ENCODE measurements at places on chromosomes 12 and 14.

DNA sequence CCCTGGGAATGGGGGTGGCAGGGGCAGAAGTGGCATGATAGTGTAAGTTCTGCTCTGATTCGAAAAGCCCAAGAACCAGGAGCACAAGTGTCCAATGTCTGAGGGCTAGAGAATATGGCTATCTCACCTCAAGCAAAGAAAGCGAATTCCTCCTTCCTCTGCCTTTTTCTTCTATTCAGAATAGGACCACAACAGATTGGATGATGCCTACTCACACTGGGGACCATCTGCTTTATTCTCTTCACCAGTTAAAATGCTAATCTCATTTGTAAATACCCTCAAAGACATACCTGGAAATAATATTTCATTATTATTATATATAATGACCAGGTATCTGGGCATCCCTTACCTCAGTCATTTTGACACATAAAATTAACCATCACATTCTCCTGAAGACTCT lies 808.7 kb downstream of the NRXN3 start:
- no peak for ATAC-seq

DNA sequence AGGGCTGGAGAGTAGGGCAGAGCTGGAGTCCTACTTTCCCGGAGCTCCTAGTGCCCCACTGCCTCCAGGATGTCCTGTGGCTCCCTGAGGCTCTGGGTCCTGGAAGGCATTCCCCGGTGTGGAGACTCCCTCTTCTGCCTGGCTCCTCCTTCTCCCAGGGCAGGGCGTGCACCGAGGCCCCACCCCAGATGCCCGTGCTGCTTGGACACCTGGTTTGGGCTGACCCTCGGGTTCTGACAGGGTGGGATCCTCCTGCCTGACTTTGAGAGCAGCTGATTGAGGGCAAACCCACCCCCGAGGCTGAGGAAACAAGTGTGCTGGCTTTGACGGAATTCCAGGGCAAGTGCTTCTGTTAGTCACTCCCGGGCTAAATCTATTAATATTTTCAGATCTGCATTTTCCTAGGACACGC lies 15.4 kb downstream of the TEAD4 start:
- ATAC-seq: no peak

DNA sequence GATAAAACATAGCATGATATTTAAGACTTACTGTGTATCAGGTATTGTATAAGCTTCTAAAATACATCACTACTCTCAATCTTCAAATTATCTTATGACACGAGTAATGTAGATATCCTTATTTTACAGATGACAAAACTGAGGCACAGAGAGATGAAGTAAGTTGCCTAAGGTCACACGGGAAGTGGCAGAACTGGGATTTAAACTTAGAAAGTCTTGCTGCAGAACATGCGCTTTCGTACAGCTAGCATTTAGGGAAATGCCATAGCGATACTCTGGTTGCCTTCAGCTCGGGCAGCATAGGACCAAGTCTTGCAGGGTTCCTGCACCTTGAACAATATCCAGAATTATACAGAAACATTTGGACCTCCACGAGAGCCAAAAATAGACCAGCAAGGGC lies 162.4 kb downstream of the BRMS1L start:
- ATAC-seq: no peak

GRCh38 chr12:46386877-46387629 lies 14.5 kb upstream of the SLC38A2 start:
- no peak for ATAC-seq

DNA sequence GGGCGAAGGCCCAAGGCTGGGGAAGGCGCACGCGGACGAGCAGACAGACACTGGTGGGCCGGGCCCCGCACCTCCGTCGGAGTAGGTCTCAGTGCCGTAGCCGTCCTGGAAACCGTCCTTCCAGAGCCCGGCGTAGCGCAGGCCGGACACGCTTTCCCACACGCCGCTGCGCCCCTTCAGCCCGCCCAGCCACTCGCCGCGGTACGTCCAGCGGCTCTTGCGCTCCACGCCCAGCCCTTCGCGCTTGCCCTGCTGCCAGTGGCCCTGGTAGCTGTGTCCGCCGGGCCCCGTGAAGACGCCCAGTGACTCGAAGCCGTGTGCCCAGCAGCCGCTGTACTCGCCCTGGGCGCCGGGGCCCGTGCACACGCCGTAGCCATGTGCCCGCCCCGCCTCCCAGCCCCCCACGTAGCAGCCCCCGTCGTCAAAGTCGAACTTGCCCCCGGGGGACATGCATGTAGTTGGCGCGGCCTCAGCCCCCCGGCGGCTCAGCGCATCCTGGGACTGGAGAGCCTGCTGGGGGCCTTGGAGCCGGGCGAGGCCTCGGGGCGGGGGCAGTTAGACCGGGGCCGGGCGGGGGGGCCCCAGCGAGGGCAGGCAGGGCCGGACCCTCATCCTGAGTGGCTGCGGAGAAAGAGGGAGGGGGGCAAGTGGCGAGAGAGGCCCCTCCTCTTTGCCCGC lies 1.4 kb downstream of the JPH4 start:
- no peak for ATAC-seq

GRCh38 chr12:64077922-64078321 lies 144.2 kb downstream of the KICS2 start:
- ATAC-seq: no peak

DNA sequence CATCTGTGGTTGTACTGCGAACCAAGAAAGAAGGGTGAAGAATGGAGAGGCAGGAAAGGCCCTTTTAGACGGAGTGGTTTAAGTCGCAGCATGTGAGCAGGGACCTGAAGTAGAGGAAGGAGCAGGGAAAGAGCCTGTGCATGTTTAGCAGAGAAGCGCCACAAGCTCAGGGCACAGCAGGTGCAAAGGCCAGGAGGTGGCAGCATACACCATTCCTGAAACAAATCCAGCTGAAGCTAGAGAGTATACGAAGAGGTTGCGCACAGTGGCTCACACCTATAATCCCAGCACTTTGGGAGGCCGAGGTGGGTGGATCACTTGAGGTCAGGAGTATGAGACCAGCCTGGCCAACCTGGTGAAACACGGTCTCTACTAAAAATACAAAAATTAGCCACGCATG lies 49.9 kb downstream of the HELB start:
- ATAC-seq: no peak

- ATAC-seq: peak; percentile 6
Observed at GRCh38 chr14:60657456-60658210, 8.4 kb upstream of the SIX1 start.

DNA sequence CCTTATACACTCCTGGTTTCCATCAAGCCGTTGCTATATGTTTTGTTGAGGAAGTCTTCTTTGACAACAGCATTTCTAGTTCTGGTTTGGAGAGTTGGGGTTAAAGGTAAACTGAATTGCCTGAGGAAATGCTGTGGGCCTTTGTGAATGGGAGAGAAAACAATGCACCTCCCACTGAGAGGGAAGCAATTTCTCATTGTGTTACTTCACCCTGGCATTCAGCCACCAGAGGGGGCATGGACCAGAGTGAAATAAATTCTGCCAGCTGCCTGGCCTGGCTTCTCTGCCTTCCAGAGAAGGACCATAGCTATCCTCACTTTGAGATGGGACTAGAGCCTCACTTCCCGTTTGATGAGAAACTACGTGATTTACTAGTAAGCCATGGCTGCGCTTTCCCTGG lies 475.3 kb downstream of the EGLN3 start:
- no peak for ATAC-seq

- no peak for ATAC-seq
Observed at GRCh38 chr12:11891346-11891745, 179.4 kb upstream of the BCL2L14 start.

DNA sequence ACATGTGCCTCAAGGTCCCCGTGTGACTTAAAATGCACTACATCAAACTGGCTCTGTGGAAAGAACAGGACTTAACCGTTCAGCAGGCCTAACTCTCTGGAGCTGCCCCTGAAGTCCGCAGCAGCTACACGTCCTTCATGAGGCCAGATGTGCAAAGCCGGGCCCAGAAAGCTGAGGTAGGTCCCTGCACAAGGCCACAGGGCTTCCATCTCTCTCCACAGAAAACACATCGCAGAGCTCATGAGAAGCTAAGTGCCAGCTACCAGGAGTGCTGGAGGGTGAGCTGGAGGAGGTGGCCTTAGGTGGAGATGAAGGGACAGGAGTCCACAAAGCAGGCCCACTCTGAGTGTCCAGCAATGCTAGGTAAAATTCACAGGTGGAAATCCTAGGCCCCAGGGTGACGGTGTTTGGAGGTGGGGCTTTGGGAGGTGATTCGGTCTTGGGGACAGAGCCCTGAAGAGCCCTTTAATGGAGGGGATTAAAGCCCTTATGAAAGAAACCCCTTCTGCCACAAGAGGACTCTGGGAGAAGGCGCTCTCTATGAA lies 52.4 kb downstream of the VCPKMT start:
- ATAC-seq: no peak

GRCh38 chr12:13959131-13959723 lies 22.2 kb downstream of the GRIN2B start:
- no peak for ATAC-seq

GRCh38 chr14:44107156-44107555 lies 399.9 kb downstream of the FSCB start:
- ATAC-seq: no peak

GRCh38 chr12:4292341-4293073 lies 18.9 kb downstream of the CCND2 start:
- no peak for ATAC-seq

- no peak for ATAC-seq
Observed at GRCh38 chr12:28583701-28584261, 393.5 kb downstream of the CCDC91 start.

- ATAC-seq: no peak
Observed at GRCh38 chr14:40870252-40870651, 736.4 kb upstream of the LRFN5 start.

DNA sequence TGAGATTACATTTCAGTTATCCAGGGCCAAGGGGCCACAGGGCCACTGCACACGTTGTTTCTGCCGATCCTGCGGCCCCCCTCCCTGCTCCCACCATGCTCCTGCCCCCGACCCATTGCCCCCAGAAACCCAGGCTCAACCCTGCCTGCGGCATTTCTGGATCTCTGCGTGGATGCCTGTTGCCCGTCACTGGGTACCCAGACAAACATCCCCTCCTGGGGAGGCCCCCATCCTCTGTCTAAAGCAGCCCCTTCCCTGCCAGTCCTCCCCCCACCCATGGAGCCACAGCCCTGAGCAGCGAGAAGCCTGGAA lies 326.4 kb upstream of the SFSWAP start:
- ATAC-seq: no peak

- peak; percentile 32 for ATAC-seq
Observed at GRCh38 chr12:83389237-83389996, 702.7 kb downstream of the TMTC2 start.

DNA sequence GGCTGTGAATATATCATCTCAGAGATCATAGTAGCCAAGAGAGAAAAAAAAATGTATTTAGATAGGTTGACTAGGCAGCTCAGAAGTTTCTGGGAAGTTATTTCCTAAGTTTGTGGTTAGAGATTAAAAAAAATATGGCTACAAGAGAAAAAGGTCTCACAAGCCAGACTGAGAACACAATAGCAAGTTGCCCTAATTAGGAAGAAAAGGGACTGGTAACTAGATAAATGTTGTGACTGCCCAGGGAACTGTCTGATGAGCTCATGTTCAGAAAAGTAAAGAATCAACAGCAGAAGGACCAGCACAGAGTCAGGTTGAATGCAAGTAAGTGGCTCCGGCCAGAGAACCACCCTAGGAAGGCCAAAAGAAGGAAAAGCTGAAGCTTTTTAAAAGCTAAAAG lies 256.6 kb downstream of the PRKD1 start:
- ATAC-seq: no peak

- ATAC-seq: peak; percentile 62
Observed at GRCh38 chr14:103078420-103078749, 5.6 kb upstream of the LBHD2 start.

- no peak for ATAC-seq
Observed at GRCh38 chr12:52338241-52338960, 17.2 kb upstream of the KRT83 start.

GRCh38 chr14:97626088-97626487 lies 828.9 kb downstream of the VRK1 start:
- no peak for ATAC-seq

- ATAC-seq: no peak
Observed at GRCh38 chr14:90523544-90523943, 126.7 kb downstream of the CALM1 start.

DNA sequence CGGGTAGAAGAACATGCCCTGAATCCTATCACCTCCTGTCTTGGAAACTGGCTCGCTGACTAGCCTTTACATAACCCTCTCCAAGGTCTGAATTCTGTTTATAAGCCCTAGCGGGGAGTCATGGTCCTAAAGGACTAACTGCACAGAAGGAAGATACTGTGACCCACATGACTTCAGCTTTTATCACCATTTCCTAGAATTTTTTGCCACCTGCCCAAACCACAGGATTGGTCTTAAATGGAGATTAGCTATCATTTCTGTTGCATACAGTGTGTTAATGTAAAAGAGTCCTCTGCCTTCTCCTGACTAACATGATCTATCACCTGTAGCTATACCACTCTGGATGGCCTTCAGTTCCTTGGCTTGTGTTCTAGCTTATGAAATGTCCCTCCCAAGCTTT lies 319.2 kb downstream of the DUSP6 start:
- ATAC-seq: peak; percentile 63

GRCh38 chr12:53953831-53954693 lies 641 bp upstream of the HOXC12 start:
- no peak for ATAC-seq

- no peak for ATAC-seq
Observed at GRCh38 chr12:52539083-52539820, 13.7 kb downstream of the KRT71 start.

DNA sequence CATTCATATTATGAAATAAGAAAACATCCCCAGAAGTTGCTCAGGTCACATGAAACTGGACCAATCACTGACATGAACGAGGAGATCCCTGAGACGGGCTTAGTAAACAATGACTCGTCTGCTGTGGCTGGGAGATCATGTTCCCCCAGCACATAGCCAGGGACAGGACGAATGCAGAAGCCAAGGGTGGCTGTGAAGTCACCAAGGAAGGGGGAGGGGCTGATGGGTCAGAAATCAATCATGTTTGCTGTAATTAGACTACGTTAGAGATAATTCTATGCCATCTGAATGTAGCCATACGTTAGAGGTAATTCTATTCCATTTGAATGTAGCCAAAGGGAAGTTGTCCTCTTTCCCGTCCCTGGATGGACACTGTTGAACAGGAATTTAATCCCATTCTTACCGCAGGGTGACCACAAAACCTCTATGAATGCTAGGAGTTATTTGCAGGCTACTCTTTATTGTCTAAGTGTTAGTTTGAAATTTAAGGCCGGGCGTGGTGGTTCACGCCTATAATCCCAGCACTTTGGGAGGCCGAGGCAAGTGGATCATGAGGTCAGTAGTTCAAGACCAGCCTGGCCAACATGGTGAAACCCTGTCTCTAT lies 332.9 kb downstream of the TMEM132D start:
- no peak for ATAC-seq

Data from activated T-helper 17 cell treated with anti-CD3 and anti-CD28 coated beads, Interleukin-2, amount 50 U/mL, for 72 hours (primary cell).